ENCODE measurements at places on chromosomes 7 and 10.

DNA sequence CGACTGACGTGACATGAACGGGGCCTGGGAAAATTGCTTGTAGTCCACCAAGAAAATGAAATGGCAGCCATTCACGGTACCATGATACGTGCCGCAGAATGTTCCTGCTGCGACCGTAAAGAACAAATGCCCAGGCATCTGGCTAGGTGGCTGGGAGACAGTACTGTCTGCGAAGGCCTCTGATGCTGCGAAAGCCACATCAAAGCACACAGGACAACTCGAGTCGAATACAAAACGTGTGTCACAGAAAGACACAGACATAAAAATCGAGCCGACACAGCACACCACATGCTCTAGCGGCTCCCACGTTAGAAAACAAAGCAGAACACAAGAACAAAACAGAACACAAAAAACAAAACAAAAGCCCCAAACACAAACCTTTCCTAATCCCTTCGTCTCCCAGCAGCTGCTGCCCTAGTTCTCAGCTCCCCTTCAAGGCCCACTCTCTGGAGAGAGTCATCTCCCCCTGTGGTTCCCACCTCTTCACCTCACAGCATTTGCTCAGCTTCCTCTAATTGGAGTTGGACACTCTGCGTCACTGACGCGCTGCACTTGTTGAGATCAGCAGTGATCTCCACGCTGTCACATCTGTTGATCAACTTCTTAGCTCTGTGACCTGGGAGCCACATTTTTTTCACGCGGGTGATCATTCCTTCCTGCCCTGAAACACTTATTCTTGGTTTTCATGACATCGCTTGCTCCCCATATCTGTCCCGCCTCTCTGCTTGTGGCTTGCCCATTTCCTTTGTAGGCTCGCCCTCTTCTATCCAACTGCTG lies 112.2 kb downstream of the CLEC2L start:
- DNase-seq: no peak

- DNase-seq: no peak
These were observed 628 bp downstream of the MPLKIP start for GRCh38 chr7:40133561-40134427.

- DNase-seq: no peak
These were observed 120.0 kb upstream of the EGFR start for GRCh38 chr7:54898659-54899340.

- DNase-seq: no peak
These were observed 631.0 kb downstream of the AUTS2 start for GRCh38 chr7:70229242-70229641.

DNA sequence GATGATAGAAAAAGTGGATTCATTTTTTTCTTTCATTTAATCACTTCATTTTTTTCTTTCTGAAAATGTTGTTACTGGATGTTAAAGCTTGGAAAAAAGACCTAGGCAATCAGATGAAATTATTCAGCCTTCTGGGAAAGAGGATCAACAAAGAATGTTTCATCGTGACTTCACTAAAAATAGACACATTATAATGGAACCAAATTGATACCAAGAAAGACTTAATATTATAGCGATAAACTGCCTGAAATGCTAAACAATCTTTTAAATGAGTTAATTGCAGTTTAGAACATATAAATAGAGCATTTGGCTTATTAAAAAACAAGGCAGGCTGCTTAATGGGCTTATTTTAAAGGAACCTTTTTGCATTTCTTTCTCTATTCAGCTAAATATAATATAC lies 25.6 kb upstream of the TMEM229A start:
- DNase-seq: no peak

- no peak for DNase-seq
These were observed 1.7 kb downstream of the LRRN3 start for GRCh38 chr7:111092406-111093236.

DNA sequence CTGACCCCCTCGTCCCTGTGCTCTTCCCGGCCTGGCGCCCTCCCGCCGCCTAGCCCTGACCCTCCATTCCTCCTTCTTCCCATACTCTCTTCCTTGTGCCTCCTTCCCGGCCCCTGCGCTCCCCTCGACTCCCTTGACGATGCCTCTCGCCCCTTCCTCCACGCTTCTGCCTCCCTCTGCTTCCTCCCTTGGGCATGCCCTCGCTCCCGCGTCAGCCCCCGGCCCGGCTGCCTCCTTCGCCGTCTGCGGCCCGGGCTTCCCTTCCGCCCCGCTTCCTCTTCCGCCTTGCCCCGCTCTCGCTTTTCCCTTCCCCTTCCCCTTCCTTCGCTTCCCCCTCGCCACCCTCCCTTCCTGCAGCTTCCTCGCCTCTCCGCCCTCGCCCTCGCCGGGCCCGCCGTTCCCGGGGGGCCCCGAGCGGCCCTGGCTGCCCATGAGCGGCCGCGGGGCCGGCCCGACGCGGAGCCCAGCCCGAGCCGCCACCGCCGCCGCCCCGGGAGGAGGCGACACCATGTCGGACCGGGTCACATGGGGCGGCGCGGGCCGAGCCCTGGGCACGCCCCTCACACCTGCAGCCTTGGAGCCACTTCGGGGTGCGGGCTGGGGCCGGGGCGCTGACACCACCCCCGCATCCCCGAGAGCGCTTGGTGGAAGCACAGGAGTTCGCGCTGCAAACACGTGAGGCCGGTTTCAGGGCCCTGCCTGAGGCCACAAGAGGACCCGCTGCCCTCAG lies at the start of gene FBXW4:
FBXW4 (minus strand) TSS at position 497 of the 730 bp plus-strand sequence; CDS start at position 432, 65 bp downstream.
- DNase-seq: peak; percentile 69

Data from left cardiac atrium (tissue), 4 donors.